ENCODE measurements at places on chromosomes 12 and 14. TPM values are rescaled to one million over a fixed set of nuclear protein-coding genes. Genes with fewer than 3 reads are reported as not detected.

PRIMA1 gene
- total RNA-seq, result 2.2 TPM

- no peak for DNase-seq
Measured at GRCh38 chr12:13816394-13816793, 165.0 kb downstream of the GRIN2B start.

- no peak for DNase-seq
Measured at GRCh38 chr12:105581420-105581819, 250.9 kb downstream of the C12orf75 start.

DNA sequence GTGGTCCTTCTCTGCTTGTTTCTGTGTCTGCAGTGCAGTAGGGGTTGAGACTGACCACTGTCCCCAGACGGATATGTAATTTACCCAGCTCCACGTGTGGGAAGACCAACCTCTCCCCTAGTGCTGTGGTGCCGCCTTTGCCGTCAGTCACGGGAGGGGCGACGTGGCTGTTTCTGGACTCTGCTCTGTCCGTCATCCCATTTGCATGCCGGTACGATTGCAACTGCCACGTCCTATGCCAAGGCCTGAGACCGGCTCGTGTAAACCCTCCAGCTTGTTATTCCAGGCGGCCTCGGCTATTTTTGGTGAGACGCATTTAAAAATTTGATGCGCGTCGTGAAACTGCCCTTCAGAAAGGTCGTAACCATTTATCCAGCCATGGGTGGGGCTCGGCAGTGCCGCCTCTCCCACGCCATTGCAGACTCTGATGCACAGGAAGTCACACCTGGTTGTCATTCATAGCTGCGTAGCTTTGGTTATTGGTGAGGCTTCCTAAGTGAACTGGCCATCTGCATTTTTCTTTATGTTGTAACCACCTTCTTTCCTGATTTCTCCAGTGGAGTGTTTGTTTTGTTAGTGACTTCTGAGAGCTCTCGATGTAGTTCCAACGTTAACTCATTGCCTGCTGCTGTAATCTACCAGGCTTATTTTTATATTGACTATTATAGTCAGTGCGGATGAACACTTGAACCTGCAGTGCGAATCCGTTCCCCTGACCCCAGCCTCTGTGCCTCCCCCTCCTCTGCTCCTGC is 75.1 kb downstream of the ADGRD1 start:
- no peak for DNase-seq

KERA gene
- total RNA-seq, result not detected

DNA sequence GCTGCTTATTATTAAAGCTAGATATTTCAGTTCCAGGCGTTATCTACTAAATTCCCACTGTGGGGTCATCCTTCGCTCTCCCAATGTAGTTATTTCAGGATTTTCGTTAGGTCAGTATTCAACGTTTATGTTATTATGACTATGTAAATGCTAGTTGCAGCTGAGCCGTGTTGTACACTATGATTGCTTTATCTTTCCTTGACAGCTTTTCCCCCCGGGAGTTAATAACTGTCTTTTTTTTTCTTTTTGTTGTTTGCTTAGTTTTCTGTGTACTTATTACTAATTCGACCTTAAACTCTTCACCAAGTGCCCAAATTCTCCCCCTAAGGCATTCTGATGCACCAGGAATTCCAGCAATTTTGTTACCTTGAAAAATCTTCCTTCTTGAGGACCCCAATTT is 48.5 kb downstream of the SUDS3 start:
- no peak for DNase-seq

DNA sequence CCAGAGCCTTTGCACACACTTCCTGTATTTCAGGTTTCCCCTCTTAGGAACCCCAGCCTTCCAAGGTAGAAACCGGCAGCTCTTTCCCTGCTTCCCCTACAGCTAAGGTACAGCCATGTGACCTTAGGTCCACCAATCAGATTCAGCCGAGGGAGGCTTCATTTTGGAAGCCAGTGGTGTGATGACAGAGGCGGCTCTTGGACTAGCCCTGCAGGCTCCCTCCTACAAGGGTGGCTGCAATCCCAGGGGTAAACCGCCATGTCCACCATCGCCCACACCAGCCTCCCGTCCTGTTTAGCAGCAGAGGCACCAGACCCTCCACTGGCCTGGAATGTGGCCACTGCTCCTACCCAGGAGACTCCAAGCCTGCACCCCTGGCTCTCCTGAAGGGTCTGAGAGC is 65.6 kb downstream of the SERPINA3 start:
- no peak for DNase-seq

DNA sequence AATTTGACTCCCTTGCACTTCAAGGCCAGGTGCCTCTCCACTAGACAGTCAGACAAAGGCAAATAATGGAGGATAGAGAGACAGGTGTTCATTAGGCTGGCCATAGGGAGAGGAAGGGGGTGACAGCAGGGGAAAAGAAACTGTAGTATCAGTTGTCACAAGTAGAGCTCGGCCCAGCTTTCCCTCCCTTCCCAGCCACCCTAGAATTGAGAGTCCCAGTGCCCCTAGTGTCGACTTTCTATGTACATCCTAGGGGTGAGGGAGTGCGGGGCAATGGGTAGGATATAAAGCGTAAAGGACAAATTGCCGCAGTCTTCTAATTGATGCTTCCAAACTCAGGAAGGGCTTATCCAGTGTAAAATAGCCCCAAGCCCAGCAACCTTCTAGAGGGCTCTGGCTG is 39.0 kb downstream of the BAZ2A start:
- DNase-seq, result no peak

IPO8 gene
- 18.0 TPM for total RNA-seq

DNA sequence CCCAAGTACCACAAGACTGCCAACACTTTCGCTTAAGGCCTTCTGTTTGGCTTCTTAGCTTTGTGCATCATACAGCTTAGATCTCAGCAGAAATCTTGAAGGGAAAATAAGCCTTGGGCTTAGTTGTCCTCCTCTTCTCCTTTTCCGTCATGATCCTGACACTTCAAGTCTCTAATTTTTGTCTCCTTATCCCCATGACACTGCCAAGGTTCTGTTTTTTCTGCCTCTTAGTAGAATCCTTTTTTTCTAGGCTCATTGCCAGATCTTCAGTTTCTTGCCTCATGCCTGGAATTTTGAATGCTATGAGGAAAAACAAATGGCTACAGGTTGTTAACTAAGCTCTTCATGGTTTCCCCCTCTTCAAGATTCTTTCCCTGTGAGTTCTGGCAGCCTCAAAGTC is 450.4 kb downstream of the LRFN5 start:
- DNase-seq, result no peak

GRCh38 chr14:23153851-23154796 is 29.3 kb downstream of the SLC7A8 start:
- DNase-seq, result peak; percentile 96
